ENCODE measurements at places on chromosomes 7 and 10. TPM values are rescaled to one million over a fixed set of nuclear protein-coding genes. Genes with fewer than 3 reads are reported as not detected.
A peak's percentile ranks its signal among the peaks of the same experiment; 100 is the strongest.

GRCh38 chr7:16810573-16810972 lies 5.8 kb upstream of the AGR2 start:
- no peak overlapping the region for H3K27ac ChIP-seq
- H3K4me3 ChIP-seq = no peak overlapping the region
- H3K36me3 ChIP-seq = no peaks in the 10 kb centered on the region
- H3K4me1 ChIP-seq = no peaks in the 10 kb centered on the region
- no peaks in the 10 kb centered on the region for H3K27me3 ChIP-seq
- DNase-seq = no peak

DNA sequence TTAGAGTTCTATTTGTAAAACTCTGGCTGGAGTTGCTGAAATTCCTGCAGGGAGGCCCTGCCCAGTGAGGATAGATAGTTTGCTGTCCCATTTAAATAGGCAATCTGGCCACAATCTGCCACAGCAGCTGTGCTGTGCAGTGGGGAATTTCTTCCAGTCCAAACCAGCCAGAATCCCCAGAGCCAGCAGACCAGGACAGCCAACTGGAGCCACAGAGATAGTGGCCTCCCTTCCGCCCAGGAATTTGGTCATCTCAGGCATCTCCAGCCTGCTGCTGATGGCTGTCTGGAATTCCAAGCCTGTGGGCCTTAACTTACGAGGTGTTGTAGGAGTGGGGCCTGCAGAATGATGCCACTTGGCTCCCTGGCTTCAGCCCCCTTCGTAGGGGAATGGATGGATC lies 643.4 kb downstream of the DNAJB9 start:
- H3K36me3 ChIP-seq = no peaks in the 10 kb centered on the region
- no peaks in the 10 kb centered on the region for H3K27me3 ChIP-seq
- no peak for DNase-seq
- no peak overlapping the region for H3K4me3 ChIP-seq

- no peaks in the 10 kb centered on the region for H3K4me1 ChIP-seq
- no peak overlapping the region for H3K4me3 ChIP-seq
- H3K36me3 ChIP-seq = no peaks in the 10 kb centered on the region
These were observed 87.1 kb downstream of the NKX6-2 start for GRCh38 chr10:132698761-132699391.

The PVRIG gene
- 0.50 TPM for total RNA-seq

The ACHE gene
- 5.7 TPM for total RNA-seq

- no peak for DNase-seq
- H3K4me3 ChIP-seq = no peak overlapping the region
- H3K27me3 ChIP-seq = no peaks in the 10 kb centered on the region
- 0 out of 2 replicates have a peak, but pooled peaks cover 5% of the 10 kb centered on the region for H3K36me3 ChIP-seq
These were observed 108.9 kb downstream of the IPMK start for GRCh38 chr10:58158806-58159205.

- H3K4me3 ChIP-seq = no peak overlapping the region
- peaks cover 6% of the 10 kb centered on the region for H3K4me1 ChIP-seq
- H3K36me3 ChIP-seq = peaks cover 4% of the 10 kb centered on the region
- DNase-seq = no peak
- H3K27me3 ChIP-seq = peaks cover 19% of the 10 kb centered on the region
These were observed 609.1 kb upstream of the IGFBP3 start for GRCh38 chr7:46530081-46530750.

GRCh38 chr10:1561731-1562337 lies 175.5 kb downstream of the ADARB2 start:
- no peak for DNase-seq
- H3K36me3 ChIP-seq = no peaks in the 10 kb centered on the region
- no peaks in the 10 kb centered on the region for H3K4me1 ChIP-seq
- H3K27me3 ChIP-seq = no peaks in the 10 kb centered on the region
- no peak overlapping the region for H3K4me3 ChIP-seq

DNA sequence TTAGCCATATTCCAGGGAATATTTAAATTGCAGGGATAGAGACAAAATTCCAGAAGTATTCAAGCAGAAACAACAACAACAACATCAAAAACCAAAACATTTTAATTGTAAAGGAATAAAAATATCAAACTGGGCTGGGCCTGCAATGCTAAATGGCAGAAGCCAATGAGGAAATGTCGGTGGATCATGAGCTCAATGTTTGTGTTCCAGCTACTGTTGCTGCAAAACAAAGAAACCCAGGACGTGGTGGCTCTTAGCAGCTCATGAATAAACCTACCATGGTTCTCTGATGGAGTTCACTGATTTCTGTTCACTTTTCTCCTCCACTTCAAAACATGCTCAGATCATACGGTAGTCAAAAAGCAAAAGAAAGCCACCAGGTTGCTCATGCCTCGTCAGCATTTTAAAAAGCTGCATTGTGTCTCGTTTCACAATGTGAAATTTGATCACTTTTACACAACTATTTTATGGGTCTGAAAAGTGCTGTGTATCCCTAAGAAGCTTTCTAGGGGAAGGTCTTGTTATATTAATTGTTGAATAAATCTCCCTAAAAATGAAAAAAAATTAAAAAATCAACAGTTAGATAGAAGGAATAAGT lies 54.0 kb downstream of the ASNS start:
- H3K4me3 ChIP-seq = no peak overlapping the region
- DNase-seq = no peak
- no peaks in the 10 kb centered on the region for H3K36me3 ChIP-seq
- peaks cover 2% of the 10 kb centered on the region for H3K4me1 ChIP-seq

The CEP41 gene
- 9.2 TPM for total RNA-seq

DNA sequence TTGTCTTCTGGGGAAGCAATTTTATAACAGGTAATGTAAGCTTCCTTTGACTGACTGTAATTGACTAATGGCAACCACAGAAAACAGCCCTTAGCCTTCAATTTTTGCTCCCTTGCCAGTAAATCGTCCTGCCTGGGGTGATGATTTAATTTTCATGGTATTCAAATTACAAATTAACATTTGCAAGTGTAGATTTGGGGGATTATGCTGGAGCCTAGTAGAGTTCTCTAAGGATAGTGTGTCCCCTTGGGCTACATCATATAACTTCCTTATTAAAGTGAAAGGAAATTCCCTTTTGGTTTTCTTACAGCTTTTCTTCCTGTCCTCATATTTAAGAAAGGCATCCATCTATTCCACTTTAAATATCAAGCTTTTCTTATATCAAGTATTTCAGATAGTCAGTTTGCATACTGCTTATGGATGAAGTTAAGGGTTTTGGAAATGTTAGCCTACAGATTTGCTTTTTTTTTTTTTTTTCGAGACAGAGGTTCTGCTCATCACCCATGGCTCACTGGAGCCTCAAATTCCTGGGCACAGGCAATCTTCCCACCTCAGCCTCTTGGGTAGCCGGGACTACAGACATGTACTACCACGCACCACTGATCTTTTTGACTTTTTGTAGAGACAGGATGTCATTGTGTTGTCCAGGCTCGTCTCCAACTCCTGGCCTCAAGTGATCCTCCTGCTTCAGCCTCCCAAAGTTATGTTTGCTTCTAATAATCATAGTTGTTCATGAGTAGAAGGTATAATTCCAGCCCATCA lies 35.9 kb upstream of the HDAC9 start:
- no peak for DNase-seq
- H3K36me3 ChIP-seq = no peaks in the 10 kb centered on the region
- H3K4me1 ChIP-seq = no peaks in the 10 kb centered on the region

DNA sequence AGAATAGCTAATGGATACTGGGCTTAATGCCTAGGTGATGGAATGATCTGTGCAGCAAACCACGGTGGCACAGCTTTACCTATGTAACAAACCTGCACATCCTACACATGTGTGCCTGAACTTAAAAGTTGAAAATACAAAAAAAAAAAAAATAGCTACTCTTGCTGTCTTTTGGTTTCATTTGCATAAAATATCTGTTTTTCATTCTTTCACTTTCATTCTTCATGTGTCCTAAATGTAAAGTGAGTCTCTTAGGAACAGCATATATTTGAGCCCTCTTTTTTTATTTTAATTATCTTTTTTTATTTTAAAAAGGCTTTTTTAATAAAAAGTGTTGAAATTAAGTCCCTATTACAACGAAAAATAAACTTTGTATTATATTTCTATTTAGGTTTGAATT lies 836.1 kb upstream of the KCND2 start:
- no peak overlapping the region for H3K4me3 ChIP-seq
- no peaks in the 10 kb centered on the region for H3K27me3 ChIP-seq
- no peak for DNase-seq
- no peaks in the 10 kb centered on the region for H3K4me1 ChIP-seq
- H3K36me3 ChIP-seq = no peaks in the 10 kb centered on the region

- H3K27me3 ChIP-seq = no peaks in the 10 kb centered on the region
- H3K27ac ChIP-seq = no peak overlapping the region
- no peak for DNase-seq
- no peaks in the 10 kb centered on the region for H3K4me1 ChIP-seq
- H3K4me3 ChIP-seq = no peak overlapping the region
These were observed 60.4 kb downstream of the TPST1 start for GRCh38 chr7:66265566-66265965.

The ZNF853 gene
- total RNA-seq = 9.3 TPM

DNA sequence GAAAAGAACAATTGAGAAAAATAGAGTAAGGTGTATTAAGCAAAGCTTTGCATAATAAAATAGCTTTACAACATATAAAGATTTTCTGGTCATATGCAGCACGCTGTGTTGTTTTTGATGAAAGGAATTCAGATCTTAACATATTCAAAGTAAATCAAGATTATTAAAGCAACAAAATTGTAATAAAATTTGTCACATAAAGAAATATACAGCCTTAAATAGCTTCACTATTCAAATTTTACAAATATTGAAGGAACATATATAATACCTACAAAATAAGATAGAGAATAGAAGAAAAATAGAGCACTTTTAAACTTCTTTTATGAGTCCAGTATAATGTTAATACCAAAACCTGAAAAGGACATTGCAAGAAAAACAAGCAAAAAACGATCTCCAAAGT lies 749.1 kb upstream of the POT1 start:
- no peak for DNase-seq
- no peaks in the 10 kb centered on the region for H3K36me3 ChIP-seq
- H3K4me3 ChIP-seq = no peak overlapping the region
- no peaks in the 10 kb centered on the region for H3K4me1 ChIP-seq
- no peaks in the 10 kb centered on the region for H3K27me3 ChIP-seq
- no peak overlapping the region for H3K27ac ChIP-seq

DNA sequence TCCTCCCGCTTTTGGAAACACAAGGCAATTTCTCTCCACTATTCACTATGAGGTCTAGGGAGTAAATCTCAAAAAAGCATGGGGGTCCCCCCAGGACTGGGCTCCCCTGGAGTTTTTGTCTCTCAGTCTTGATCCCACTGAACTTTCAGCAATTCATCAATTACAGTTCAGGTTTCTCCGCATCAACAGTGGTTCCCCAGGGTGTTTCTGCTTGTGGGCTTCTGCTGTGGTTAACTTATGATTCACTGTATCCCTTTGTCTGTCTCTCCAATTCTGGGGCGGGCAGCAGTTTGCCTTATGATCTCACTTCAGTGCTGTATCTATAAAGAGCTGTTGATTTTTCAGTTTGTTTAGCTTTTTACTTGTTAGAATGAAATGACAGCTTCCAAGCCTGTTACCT lies 142.6 kb upstream of the CDC14C start:
- no peak for DNase-seq
- H3K36me3 ChIP-seq = peaks cover 23% of the 10 kb centered on the region
- H3K4me1 ChIP-seq = no peaks in the 10 kb centered on the region
- H3K4me3 ChIP-seq = no peak overlapping the region
- no peak overlapping the region for H3K27ac ChIP-seq
- no peaks in the 10 kb centered on the region for H3K27me3 ChIP-seq

The CYP2C19 gene
- not detected for total RNA-seq

GRCh38 chr10:18094793-18095192 lies 45.4 kb upstream of the CACNB2 start:
- H3K4me3 ChIP-seq = no peak overlapping the region
- no peaks in the 10 kb centered on the region for H3K27me3 ChIP-seq
- H3K4me1 ChIP-seq = peaks cover 8% of the 10 kb centered on the region
- no peak for DNase-seq
- no peaks in the 10 kb centered on the region for H3K36me3 ChIP-seq

DNA sequence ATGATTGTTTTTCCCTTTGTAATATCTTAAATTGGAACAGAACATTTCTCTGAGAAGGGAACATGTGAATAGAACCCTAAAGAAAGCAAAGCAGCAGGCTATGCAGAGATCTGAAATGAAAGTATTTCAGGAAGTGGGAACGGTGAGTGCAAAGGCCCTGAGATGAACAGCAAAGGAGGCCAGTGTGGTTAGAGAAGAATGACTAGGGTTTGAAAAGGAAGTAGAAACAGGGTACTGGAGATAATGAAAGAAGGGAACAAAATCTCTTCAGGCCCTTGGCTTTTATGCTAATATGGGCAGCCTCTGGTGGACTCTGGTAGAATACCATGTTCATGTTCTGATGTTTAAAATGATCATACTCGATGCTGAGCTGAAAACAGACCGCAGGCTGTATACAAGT lies 22.2 kb downstream of the ARHGAP21 start:
- no peak overlapping the region for H3K27ac ChIP-seq
- no peaks in the 10 kb centered on the region for H3K27me3 ChIP-seq
- peaks cover 4% of the 10 kb centered on the region for H3K4me1 ChIP-seq
- no peaks in the 10 kb centered on the region for H3K36me3 ChIP-seq
- no peak for DNase-seq

DNA sequence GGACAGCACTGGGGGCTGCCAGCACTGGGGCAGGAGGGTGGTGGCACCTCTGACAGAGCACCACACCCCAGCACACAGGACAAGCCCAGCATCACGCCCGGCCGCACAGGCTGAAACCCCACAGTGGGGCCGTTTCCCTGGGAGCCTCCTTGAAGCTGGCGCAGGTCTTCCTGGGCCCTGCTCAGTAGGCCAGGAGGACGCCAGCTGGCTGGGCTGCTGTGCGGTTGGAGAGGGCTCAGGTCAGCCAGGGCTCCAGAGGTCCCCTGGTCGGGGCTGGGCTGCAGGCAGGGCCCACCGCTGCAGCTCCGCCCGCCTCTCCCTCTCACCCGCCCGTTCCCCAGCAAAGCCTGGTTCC lies 137.3 kb downstream of the TCERG1L start:
- no peak overlapping the region for H3K27ac ChIP-seq
- no peak overlapping the region for H3K4me3 ChIP-seq
- H3K4me1 ChIP-seq = no peaks in the 10 kb centered on the region
- no peaks in the 10 kb centered on the region for H3K27me3 ChIP-seq
- peak; percentile 28 for DNase-seq

The CALML3 gene
- not detected for total RNA-seq

DNA sequence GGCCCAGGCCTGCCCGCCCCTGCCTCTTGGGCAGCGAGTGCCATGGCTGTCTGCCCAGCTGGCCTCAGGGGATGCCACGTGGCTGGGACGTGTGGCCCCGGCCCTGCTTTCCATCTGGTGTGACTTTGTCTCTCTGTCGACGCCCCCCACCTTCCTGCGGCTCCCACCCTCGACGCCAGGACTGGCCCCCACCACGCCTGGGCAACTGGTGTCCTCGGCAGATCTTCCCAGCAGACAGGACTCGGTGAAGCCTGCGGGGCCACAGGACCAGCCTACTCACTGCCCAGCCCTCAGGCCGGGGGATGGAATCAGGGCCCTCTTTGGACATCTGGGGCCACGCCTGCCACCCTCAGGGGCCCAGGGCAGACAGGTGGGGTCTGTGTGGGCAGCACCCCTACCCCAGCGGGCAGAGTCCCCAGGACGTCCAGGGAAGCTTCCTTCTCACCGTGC lies 55.1 kb downstream of the UNCX start:
- H3K4me3 ChIP-seq = no peak overlapping the region
- no peak for DNase-seq
- H3K27me3 ChIP-seq = no peaks in the 10 kb centered on the region
- no peaks in the 10 kb centered on the region for H3K36me3 ChIP-seq
- no peaks in the 10 kb centered on the region for H3K4me1 ChIP-seq

- no peak overlapping the region for H3K27ac ChIP-seq
- H3K36me3 ChIP-seq = peaks cover 47% of the 10 kb centered on the region
- no peak for DNase-seq
- no peak overlapping the region for H3K4me3 ChIP-seq
These were observed 33.3 kb downstream of the COX15 start for GRCh38 chr10:99698504-99699080.

The ACTL6B gene
- total RNA-seq = 0.33 TPM

Data from H9 (cell line).